ENCODE measurements at places on chromosomes 13 and 19. TPM values are rescaled to one million over a fixed set of nuclear protein-coding genes. Genes with fewer than 3 reads are reported as not detected.

TYK2 gene
- 263 TPM for total RNA-seq

PNMA8B gene
- total RNA-seq, result 0.06 TPM

GPR4 gene
- total RNA-seq, result not detected

DNA sequence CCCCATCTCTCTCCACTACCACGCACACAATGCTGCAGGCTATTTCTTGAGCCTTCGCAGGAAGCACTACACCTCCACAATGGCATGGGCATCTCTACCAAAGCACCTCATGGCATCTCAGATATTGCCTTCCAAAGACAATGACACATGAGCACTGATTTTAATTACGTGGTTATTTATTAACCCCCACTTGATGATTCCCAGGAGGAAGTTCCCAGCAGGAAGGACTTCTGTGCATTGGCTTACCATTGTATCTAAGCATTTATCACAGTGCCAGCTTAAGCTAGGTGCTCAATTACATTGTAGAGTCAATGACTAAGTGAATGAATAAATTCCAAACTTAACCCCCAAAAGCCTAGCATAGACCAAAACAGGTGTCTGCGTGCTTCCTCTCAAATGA lies 101.4 kb downstream of the ABCC4 start:
- no peak for DNase-seq

- peak; percentile 51 for DNase-seq
These were observed 7.2 kb downstream of the AXL start for GRCh38 chr19:41226053-41226873.
